Mammary epithelial cell (primary cell): ENCODE measurements at places on chromosomes 16 and 17. TPM values are rescaled to one million over a fixed set of nuclear protein-coding genes. Genes with fewer than 3 reads are reported as not detected.

CDH16 gene
- not detected for total RNA-seq

MILR1 gene
- total RNA-seq, result not detected in 2 replicates

RTN4RL1 gene
- total RNA-seq, result under 0.01 TPM

MYH2 gene
- total RNA-seq, result not detected in 2 replicates

KAT2A gene
- total RNA-seq, result 12.7 TPM

LITAFD gene
- total RNA-seq, result not detected in 2 replicates

SLC6A2 gene
- total RNA-seq, result 0.33 TPM

DNA sequence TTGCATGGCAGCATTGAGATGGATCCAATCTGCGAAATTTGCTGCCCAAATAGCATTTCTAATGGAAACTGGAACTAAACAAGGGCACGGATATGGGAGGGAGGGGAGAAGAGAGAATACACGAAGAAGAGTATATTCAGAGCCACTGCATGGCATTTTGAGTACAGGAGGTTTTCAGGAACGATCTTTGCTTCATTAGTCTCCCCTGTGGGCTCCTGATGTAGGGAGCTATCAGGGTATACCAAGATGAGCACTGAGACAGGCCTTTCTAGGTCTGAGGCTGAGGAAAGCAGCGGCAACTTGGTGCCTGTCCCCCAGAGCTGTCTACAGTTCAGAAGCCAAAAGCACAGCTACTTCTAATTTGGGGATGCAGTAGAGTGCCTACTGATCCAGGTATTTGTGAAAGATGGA is 257.7 kb upstream of the PMFBP1 start:
- no peak for DNase-seq

- DNase-seq, result no peak
Measured at GRCh38 chr17:82890926-82891678, 51.3 kb upstream of the ZNF750 start.

DNA sequence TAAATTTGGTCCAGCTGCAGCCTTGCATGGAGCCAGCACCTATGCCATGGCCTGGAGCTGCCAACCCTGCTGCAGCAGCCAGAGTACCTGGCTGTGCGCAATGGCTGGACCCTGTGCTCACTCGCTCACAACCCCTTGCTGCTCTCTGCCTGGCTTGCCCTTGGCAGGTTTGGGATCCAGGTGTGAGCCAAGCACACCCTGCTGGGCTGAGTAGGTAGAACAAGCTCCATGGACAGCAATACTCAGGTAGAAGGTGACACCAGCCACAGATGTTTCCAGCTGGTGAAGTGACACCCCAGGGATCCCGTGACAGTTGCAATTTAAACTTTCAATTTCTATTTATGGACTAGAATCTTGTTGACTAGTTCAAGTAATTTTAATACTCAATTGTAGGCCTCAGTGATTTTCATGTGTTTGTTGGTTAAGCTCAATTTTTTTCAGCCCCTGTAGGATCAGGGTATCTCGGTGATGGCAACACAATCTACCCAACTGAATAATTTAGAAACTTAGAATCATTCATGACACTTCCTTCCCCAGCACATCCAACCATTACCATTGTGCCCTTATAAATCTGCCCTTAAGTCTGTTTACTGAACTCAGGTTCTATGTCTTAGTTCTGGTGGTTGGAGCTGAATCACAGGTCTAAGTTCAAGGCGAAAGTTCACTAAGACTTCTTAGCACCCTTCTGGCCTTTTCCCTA is 480.0 kb downstream of the PMP22 start:
- DNase-seq, result peak; percentile 40

GRCh38 chr16:87278191-87279093 is 38.8 kb downstream of the C16orf95 start:
- DNase-seq, result peak; percentile 58

DNA sequence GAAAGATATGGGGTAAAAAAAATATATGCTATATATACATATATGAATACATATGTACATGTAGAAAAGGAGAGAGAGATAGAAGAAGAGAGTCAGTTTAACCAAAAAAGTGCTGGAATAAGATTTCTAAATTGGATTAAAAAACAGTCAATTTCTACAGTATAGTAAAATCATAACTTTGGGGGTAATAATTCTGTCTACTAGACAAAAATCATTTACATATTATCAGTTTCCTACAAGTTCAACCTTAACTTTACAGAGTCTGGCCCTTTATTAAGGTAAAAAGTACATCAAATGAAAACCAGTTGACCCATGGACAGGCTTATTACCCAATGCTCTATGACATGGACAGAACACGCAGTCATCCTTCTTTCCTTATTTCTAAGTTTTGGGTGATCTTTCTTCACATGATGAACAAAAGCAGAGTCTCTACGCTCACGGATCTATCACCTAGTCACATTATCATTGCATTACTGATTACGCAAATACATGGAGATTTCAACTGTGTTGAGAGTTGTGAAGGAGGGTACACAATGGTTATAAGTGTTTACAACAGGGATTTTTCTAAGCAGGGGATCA is 63.9 kb upstream of the SMIM36 start:
- no peak for DNase-seq

- DNase-seq, result no peak
Measured at GRCh38 chr16:468068-468821, 42.8 kb downstream of the RAB11FIP3 start.

- no peak for DNase-seq
Measured at GRCh38 chr17:76307299-76307965, 644 bp downstream of the QRICH2 start.

- DNase-seq, result peak; percentile 53
Measured at GRCh38 chr16:20683812-20684211, 13.7 kb downstream of the ACSM1 start.

DNA sequence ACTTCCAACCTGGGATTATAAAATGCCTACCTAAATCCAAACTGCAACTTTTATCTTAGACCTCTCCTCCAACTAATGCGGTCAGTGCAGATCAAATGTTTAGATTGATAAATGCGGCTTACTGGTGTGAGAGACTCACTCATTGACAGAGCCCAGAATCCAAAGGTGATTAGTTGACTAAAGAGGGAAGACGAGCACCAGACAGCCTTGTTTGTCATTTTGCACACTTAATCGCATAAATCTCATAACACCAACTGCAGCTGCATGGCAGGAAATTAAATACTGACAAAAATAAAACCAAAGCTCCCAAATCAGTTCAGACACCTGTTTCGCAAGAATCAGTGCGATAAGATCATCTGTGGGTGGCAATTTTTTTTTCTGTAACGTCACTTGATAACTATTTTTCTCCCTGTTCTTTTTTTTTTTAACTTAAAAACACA is 35.9 kb downstream of the NACA2 start:
- DNase-seq, result no peak

- DNase-seq, result no peak
Measured at GRCh38 chr16:78704416-78704815, 605.0 kb downstream of the WWOX start.

DNA sequence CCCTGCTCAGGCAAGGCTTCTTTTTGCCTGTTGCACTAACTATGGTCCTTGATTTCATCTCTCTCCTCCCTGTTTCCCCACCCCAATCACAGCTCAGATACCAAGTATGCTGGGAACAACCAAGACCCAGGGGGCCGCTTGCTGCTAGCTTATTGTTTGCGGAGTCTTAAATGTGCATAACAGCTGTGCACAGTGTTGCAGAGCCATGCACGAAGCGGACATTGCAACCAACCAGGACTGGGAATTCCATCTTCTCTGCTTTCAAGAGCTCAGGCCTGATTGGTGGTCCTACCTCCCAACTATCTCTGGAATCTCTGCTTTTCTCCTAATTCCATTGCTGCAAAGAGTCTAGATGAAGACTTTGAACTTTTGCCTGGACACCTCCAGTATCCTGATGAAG is 281.3 kb upstream of the TNRC6C start:
- no peak for DNase-seq

GRCh38 chr16:67580202-67580601 is 17.9 kb downstream of the CTCF start:
- DNase-seq, result no peak

DNA sequence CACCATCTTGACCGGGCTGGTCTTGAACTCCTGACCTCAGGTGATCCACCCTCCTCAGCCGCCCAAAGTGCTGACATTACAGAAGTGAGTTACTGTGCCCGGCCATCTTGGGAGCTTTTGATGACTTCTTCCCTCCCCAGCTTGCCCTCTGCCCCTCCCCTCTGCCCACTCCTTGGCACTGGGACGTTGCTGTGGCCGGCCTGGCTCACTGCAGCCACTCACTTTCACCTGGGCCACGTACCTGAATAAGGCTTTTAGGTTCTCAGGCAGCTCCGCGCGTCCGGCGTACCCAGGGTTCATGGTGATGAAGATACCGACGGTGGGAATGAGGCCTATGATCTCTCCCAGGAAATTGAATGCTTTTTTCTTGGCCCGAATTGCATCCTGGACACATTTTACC is 81.6 kb downstream of the DNAH17 start:
- DNase-seq, result no peak

DNA sequence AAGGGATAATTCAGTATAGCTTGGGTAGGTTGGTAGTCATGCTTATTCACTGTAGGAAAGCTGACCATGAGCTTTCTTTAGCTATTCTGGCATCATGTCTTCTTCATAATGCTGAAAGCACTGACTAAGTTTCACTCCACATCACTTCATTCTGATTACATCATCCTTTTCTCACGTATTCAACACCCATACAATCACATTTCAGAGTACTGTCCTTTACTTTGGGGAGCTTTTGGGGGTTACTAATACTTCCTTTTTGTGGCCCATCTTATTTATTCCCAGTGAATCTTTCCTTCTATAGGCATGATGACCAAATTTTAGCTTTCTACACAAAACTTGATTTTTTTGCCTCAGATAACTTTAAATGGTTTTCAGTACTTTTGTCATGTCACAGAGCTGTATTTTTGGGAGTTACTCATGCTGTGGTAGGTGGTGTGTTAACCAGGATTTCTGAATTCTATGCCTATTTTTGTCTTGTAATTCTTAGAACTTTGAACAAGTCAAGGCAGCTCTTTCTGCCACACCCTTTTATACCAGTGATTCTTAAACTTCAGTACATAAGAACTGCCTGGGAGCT is 23.5 kb downstream of the TADA2A start:
- DNase-seq, result peak; percentile 88

DNA sequence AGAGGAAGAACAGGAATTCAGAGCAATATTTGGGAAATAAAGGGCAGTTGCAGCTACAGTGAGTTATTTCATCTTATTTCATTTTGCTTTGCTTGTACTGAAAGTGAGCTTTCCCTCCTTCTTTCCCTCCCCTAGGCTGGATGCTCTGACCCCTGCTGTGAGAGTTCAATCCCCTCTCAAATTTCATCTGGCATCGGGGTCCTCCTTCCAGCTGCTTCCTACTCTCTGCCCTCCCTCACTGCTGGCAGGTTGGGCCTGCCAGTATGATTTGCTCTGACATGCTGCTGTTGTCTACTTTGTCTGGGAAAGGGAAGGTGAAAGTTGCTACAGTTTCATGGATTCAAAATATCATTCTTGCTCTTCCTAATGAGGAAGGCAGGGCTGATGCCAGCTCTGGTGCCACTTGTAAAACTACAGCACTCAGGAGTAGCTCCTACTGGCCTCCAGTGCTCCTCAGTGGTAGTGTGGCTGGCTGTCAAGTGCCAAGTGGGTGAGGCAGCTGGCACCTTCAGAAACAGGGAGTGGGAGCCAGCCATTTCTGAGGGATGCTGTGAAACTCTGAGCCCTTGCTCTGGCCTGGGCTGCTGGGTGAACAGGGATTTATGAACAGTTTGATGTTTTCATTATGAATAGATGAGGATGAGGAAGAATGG is 408.6 kb downstream of the HAPSTR1 start:
- no peak for DNase-seq

GRCh38 chr16:49340466-49340865 is 33.1 kb upstream of the C16orf78 start:
- DNase-seq, result no peak

DNA sequence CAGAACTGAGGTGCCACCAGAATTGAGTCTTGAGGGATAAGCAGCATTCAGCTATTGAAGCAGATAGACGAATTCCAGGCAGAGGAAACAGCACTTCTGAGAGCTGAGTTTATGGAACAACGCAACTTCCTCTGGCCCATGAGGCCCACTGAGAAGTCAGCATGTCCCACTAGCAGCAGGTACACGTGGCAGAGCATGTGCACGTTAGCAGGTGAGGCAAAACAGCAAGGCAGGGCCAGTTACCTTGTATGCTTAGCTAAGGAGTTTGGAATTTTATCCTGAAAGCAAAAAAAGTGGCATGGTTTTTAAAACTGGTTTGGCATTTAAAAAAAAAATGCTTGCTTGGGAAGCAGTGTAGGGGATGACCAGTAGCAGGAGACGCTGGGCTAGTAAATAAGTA is 305.6 kb downstream of the CPPED1 start:
- no peak for DNase-seq

- no peak for DNase-seq
Measured at GRCh38 chr17:42698736-42699414, 16.5 kb downstream of the CNTNAP1 start.

DNA sequence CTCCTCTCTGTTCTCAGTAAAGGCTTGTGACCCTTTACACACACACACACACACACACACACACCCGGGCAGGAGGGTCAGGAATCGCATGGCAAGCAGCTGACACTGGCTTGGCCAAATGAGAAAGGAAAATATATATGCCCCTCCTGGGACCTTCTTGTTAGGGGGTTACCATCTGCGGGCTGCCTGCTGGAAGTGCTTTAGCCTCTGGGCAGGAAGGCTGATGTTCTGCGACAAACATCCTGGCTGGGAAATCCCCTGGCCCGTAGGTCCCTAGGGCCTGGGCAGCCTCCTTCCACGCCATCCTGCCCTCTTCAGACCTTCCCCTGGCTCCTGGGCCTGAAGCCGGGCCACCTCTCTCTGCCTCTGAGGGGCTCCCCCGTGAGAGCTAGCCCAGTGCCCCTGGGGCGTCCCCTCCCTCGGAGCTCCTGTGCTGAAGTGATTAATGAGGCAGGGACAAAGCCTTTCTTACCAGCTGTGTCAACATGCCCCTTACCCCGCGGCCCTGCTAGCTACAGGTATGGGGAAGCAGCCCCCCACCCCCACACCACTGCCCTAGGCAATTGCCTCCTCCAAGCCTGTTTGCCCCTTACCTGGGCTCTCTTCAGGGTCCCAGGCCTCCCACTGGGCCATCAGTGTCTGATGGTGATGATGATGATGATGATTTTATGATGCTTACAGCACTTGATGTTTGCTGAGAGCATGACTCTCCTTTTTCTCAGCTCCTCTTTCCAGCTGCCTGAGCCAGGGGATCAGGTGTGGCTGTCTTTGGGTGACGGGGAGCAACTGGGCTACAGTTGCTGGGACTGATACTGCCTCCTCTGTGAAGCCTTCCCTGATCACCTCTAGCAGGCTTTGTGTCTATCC is 32.8 kb upstream of the ETV4 start:
- DNase-seq, result peak; percentile 49

DNA sequence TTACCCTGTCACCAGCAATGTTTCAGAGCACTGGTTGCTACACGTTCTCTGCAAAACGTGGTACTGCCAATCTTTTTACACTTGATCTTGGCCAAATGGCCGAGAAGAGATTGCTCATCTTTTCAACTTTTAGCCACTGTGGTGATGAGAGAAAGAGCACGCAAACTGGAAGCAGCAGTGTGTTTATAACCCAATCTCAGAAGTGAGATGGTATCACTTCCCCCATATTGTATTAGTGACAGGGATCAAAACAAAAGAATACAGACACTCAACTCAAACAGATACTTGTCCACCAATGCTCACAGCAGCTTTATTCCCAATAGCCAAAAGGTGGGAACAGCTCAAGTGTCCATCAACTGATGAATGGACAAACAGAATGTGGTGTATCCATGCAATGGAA is 72.1 kb upstream of the FA2H start:
- no peak for DNase-seq

GRCh38 chr16:67326472-67327309 is at the start of the genes KCTD19 and LRRC36:
TSS of gene KCTD19 (minus strand) at chr16:67326741. CDS start at chr16:67326707, 34 bp downstream.
TSS of gene LRRC36 (plus strand) at chr16:67326815. CDS start at chr16:67326863, 48 bp downstream.
- DNase-seq, result no peak
